Osteocyte (in vitro differentiated cells): ENCODE measurements at places on chromosomes 2 and 18. TPM values are rescaled to one million over a fixed set of nuclear protein-coding genes. Genes with fewer than 3 reads are reported as not detected.

DNA sequence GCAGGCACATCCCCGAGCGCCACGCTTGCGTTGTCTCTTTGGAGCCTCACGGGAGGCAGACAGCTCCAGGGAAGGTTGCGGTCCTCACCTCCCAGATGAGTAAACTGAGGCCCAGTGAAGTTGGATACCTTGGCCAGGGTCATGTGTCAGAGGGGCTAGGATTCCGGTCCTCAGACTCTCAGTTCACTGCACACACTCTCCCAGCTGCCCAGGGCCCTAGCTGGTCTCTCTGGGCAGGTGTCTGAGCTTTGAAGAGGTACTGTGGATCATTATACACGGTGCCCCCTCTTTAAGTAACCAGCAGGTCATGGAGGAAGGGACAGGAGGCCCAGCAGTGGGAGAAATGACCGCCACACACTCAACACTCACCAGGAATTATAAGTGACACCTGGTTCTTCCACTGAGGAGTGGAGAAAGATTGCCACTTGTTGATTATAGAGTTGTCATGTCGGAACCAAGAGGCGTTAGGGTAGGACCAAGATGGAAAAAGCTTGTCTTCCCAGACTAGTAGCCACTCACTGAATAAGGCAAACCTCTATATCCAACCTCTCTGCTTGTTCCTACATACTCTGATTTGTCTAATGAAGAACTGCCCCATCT, 588 bp downstream of the TMEM214 start:
- DNase-seq: no peak

- DNase-seq: no peak
These were observed 62.7 kb downstream of the ZCCHC2 start for GRCh38 chr18:62585274-62586150.

GRCh38 chr2:62201307-62201706, 5.4 kb downstream of the B3GNT2 start:
- no peak for DNase-seq

DNA sequence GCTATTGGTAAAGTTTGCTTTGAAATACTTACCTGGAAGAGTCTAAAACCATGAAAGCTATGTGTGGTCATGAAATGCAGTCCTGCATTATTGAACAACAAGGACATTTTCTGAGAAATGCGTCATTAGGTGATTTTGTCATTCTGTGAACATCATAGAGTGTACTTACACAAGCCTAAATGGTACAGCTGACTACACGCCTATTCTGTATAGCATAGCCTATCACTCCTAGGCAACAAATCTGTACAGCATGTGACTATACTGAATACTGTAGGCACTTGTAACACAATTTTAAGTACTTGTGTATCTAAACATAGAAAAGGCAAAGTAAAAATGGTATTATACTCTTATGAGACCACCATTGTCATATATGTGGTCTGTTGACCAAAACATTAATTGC, 8.1 kb downstream of the FAM171B start:
- no peak for DNase-seq

DNA sequence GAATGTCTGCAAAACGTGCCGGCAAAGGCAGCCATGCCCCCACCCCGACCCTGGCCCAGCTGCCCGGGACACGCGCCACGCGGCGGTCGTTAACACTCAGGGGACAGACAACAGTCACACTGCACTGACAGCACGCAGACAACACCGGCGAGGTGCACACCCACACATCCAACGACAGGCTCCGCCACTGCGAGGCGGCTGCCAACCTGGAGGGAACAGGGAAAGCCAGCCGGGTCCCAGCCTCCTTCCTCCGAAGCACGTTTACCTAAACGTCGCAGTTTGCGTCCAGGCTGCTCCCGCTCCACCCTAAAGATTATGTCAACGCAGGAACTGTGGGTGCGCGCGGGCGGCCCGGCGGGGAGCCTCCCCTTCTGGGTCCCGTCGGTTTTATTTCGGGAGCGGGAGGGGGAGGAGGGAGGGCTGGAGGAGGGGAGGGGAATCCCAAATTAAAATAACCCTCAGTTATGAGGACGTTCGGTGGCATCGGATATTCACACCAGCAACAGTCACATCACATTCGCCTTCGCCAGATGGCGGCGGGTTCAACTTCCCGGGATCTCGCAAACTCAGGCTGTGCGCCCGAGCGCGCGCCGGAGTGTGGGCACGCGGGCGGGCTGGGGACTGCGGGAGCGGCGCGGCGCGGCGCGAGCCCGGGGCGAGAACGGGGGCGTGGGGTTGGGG, 644 bp downstream of the PTGR3 start:
- no peak for DNase-seq

Gene TMEM178A
- 0.71 and 1.6 TPM in 2 replicates for total RNA-seq

Gene THOC1
- total RNA-seq: 36.5 and 39.7 TPM in 2 replicates

DNA sequence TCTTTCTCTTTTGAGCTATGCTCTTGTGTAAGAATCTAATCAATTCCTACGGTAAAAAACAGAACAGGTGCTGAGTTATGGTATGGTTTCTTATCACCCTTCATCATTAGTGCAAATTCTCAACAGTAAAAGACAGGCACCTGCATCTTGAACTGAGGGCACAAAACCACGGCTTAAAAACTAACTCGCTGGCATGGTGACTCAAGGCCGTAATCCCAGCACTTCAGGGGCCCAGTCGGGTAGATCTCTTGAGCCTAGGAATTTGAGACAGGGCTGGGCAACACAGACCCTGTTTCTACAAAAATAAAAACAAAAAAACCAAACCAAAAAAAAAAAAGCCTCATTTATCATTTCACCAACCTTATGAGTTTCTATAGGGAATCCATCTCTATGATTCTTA, 33.3 kb downstream of the THAP4 start:
- DNase-seq: no peak
